NCI-H345 (cell line): ENCODE measurements at places on chromosomes 1 and 21.
A peak's percentile ranks its signal among the peaks of the same experiment; 100 is the strongest.

DNA sequence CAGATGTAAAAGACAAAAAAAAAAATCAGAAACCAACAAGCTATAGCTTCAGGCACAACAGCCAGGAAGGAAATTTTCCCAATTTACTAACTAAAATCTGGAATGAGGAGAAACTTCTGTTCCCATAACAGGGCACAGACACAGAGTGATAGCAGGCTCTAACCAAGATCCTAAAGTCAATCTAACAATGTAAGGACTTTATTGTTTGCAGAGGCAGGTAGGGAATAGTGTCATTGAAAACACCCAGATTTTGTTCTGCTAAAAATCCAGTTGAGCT lies 166.6 kb upstream of the ATP1B1 start:
- peak; percentile 2 for DNase-seq

GRCh38 chr1:6872573-6873261 lies 87.5 kb downstream of the CAMTA1 start:
- DNase-seq, result no peak

DNA sequence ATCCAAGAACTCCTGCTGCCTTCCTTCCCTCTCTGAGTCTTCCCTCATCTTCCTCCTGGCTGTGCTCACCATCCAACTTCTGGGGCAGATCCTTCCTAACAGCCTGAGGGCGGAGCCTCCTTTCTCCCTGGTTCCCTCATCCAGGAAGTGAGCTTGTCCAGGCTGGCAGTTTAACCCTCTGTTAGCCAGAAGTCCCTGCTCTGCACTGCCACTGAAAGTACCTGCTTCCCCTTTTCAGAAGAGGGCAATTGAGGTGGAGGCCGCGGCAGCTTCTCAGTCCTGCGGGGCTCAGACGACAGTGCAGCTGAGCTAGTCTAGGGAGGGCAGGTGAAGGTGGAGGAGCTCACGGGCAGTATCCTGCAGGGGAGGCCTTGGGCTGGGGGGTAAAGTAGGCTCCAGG lies 149.1 kb downstream of the FCRL5 start:
- no peak for DNase-seq

DNA sequence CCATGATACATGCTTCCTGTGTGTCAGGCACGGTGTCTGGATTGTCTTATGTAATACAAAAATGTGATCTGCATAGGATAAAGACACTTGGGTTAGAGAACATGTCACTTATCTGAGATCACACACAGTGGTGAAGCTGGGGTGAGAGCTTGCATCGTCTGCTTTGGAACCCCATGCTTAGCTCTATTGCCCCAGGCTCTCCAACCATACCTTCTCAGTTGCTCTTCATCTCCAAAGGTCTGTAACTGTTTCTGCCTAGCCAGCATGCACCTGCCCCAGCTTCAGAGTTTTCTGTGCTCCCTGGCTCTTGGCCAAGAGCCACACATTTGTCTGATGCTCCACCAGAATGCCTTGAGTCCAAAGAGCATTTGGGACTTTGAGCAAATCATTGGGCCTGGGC lies 93.9 kb upstream of the COG2 start:
- DNase-seq, result peak; percentile 73

- DNase-seq, result no peak
Observed at GRCh38 chr1:38047603-38048141, 1.1 kb upstream of the POU3F1 start.

GRCh38 chr1:156499842-156500542 lies 583 bp downstream of the MEF2D start:
- peak; percentile 77 for DNase-seq

DNA sequence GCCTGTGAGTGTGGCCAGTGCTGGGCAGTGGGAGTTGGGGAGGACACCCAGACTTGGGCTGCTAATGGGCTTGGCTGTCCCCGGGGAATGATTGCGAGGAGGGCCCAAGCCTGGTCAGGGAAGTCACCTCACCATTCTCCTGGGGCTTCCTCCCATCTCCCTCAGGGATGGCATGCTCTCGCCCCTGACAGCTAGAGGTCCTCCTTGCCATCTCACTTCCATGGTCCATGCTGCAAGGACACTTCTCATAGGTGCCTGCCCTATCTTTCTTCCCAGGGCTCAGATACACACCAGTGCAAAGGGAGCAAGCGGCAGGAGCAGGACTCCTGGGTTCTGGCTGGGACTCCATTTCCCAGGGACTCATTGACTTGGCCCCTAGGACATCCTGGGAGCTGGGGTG lies 4.1 kb downstream of the NTRK1 start:
- DNase-seq, result no peak

GRCh38 chr1:234489698-234490077 lies 10.7 kb upstream of the TARBP1 start:
- DNase-seq, result no peak

DNA sequence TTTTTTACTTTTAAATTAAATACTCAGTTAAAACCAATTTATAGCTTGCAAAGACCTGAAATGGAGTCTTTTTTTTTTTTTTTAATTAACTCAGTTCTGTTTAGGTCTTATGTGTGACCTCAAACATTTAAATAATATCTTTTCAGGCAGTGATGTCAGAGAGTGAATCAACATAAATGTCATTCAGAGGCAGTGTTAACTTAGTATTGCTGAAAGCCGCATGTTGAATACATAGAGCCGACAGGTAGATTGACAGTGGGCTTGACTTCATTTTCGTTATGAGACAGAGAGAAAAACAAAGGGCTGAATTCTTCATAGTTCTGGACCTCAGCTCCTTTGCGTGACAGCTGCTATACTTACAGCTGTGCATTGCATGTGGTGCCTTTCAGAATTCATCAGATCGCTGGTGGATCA lies 51.5 kb downstream of the PRDM2 start:
- no peak for DNase-seq

GRCh38 chr1:226309398-226310244 lies 657 bp upstream of the LIN9 start:
- peak; percentile 36 for DNase-seq

DNA sequence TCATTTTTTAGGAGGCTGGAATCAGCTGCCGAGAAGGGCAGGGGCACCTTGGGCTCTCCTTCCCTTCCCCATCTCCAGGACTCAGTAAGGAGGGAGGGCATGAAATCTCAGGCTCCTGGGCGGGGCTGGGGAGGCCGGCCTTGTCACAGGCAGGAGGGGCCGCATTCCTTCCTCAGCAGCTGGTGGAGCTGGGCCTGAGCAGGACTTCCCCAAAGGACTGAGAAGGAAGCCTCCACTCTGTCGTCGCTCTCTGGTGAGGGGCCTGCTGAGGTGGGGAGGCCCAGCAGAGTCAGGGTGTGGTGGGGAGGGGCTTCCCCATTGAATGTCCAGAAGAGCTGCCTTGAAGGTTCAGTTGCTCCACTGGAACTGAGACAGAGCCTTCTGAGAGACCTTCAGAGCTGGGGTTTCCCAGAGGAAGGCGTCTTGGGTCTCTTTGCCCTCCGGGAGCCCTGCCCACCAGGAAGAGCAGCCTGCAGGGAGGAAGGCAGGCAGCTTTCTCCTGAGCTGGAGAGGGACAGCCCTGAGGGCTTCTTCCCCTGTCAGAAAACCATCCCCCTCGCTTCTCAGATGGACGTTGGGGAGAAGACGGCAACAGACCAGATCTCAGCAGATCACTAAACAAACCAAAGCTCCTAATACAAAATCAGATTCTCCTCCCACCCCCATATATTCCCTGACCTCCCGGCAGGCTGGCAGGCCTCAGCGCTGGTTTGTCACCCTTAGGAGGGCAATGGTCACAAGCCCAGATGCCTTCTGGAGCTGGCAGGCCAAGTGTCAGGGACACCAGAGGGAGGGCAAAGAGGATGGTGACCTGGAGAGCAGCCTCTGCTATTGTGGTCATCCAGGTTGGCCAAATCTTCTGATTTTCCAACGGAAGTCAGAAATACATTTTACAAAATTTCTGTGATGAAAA lies 10.7 kb downstream of the KCNA10 start:
- no peak for DNase-seq

DNA sequence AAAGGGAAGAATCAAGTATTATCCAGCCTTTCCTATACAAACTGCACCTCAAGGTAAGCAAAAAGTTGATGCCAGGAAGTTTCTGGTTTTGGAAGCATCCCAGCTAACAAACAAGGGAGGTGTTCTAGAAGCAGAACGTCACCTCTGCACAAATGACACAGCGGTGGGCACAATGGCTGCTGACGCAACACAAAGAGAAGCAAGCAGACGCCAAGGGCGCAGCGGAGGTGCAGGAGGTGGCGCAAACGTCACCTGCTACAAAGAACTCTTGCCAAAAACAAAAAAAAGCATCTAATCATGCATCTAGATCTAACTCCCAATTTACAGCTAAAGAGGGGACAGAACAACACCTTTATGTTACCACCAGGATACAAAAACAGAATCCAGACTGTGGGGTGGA lies 88.5 kb downstream of the NPHP4 start:
- no peak for DNase-seq

DNA sequence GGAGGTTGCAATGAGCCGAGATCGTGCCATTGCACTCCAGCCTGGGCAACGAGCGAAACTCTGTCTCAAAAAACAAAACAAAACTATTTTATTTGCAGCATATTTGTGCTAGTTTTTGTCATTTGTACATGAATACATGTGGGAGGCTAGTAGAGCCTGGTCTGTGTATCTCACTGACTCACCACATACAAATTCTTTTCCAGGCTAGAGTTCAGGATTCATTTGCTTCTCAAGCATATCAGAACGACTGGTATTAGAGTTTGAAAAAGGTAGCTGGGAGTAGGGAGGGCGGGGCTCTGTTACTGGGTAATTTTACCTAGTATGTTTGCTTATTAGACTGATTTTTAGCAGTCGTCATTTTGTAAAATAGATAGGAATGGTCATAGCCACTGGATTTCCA lies 4.5 kb upstream of the TOR3A start:
- no peak for DNase-seq

DNA sequence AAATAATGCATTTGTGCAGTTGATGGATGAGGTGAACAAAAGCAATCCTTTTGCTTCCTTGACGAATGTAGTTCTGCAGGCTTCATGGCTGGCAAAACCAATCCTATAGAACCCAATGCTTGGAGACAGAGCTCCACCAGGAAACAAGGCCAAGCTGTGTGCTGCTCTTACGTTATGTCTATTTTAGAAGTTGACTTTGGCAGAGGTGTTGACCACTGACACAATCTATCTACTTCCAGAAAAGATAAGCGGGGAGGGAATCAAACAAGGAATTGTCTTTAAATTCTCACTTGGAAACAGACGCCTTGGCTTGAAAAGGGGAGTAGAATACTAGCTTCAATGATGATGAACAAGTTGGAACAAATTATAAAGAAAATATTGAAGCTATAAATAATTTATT lies 211.2 kb downstream of the SETD4 start:
- DNase-seq, result no peak

DNA sequence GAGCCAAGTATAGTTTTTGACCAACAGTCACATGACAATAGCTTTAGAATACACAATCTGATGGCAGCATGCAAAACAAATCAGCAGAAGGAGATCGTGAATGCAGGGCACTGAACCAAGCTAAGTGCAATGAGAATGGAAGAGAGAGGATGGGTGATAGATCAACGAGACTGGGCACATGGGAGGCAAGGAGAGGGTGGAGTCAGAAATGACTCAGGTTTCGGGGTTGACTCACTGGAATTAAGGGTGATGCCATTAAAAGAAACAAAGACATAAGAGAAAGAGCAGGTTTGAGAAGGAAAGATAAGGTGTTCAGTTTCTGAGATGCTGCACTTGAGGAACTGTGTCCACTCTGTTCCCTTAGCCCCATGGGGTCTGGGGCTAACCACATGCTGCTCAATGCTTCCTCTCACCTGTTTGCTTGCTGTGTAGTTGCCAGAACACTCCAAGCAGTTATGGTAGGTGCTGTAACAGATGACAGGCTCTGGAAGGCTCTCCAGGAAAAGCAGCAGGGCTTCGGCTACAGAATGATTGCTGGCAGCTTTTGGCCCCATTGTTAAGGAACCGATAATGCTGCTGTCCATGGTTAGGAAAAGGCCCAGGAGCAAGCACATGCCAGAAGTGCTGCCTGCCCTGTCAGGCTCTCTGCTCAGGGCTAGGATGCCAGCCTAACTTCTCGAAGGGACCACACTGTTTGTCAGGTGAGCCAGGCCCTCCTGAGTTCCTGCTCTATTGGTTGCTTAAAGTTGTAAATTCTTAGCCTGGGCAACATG lies 6.1 kb upstream of the MTF1 start:
- no peak for DNase-seq

- no peak for DNase-seq
Observed at GRCh38 chr21:31658053-31658452, 1.4 kb upstream of the SOD1 start.

DNA sequence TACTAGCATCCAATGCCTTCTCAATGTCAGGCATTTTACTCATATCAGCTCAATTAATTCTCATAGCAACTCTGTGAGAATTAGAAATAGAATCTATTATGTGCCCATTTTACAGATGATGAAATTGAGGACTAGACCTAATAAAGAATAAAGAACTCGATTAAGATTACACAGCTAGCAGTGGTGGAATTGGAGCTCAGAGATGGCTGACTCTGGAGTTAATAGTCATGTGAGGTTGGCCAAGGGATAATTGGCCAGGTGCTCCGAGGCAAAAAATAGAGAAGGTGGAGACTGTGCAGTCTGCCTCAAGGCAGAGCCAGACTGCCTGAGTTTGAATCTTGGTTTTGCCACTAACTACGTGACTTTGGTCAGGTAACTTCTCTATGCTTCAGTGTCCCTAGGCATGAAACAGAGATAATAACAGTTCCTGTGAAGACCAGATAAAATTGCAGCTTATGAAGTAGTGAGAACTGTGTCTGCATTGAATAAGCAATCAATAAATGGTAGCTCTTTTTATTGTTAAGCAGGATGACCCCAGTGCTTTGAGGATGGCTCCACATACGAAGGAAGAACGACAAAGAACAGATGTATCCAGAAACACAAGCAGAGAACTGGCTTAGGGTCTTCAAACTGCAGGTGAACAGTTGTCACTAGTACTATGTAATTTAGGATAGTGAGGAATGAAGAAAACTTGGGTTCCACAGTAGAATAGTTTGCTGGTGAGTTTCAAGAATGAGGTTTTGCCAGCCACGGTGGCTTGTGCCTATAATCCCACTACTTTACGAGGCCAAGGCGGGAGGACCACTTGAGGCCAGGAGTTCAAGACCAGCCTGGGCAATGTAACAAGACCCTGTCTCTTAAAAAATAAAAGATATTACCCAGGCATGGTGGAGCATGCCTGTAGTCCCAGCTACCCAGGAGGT lies 6.9 kb upstream of the CCSAP start:
- no peak for DNase-seq

GRCh38 chr1:45305231-45305630 lies 21.5 kb upstream of the HPDL start:
- DNase-seq, result no peak
